ENCODE measurements at places on chromosomes 16 and 17. TPM values are rescaled to one million over a fixed set of nuclear protein-coding genes. Genes with fewer than 3 reads are reported as not detected.

DNA sequence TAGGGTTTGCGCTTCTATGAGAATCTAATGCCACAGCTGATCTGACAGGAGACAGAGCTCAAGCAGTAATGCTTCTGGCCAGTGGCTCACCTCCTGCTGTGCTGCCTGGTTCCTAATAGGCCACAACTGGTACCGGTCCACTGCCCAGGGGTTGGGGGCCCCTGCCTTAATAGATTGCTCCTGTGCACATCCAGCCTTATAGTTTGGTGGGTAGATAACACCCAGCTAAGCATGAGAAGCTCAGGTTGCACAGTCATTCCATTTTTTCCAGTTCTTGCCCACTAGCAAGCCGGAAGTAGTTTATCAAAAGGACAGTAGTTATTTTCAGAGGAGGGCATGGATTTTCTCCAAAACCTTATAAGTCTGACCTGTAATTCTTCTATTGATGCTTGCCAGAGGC is 7.6 kb downstream of the KRTAP1-5 start:
- H3K36me3 ChIP-seq = no peaks in the 10 kb centered on the region
- no peak overlapping the region for H3K27ac ChIP-seq
- no peak overlapping the region for H3K4me3 ChIP-seq
- DNase-seq = no peak

DNA sequence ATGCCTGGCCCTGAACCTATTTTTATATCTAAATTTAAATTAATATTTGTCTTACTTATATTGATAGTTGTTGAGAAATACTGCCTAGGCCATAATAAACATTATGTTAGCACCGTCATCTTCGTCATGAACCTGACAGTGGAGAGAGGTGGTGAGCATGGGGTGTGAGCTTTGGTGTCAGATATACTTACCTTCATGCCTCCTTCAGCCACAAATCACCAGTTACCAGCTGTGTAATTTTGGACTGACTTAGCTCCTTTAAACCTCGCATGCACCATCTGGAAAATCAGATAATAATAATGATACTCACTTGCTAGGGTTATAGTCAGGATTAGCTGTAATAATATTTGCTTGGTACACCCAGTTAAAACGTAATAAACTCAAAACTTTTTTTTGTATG is 35.0 kb downstream of the SNX29 start:
- H3K4me1 ChIP-seq = no peaks in the 10 kb centered on the region
- no peak overlapping the region for H3K4me3 ChIP-seq
- DNase-seq = no peak
- no peak overlapping the region for H3K27ac ChIP-seq

- no peak overlapping the region for H3K4me3 ChIP-seq
- peaks cover 12% of the 10 kb centered on the region for H3K27me3 ChIP-seq
- no peak for DNase-seq
- H3K27ac ChIP-seq = no peak overlapping the region
- H3K36me3 ChIP-seq = no peaks in the 10 kb centered on the region
- H3K4me1 ChIP-seq = peaks cover 6% of the 10 kb centered on the region
Measured at GRCh38 chr17:58388302-58389190, 28.8 kb downstream of the RNF43 start.

- no peak overlapping the region for H3K4me3 ChIP-seq
- H3K4me1 ChIP-seq = no peaks in the 10 kb centered on the region
- H3K27me3 ChIP-seq = no peaks in the 10 kb centered on the region
- H3K36me3 ChIP-seq = no peaks in the 10 kb centered on the region
- no peak overlapping the region for H3K27ac ChIP-seq
Measured at GRCh38 chr16:71467810-71468209, 5.8 kb upstream of the ZNF23 start.

DNA sequence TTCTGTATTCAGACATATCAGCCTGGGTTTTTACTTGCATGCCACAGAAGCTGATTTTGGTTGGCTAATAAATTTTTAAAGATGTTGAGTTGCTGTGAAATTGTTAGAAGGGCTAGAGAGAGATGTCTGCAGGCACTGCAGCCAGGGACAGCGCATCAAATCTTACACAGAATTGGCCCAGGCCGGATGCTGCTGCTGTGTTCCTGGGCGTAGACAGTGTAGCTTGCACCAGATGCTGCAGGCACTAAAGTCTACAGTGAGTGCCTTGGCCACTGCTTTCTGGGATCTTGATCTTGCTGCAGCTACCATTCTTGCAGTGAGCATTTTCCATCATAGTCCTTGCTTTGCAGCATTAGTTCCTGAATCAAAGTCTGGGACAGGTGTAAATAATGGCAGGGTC is 169.9 kb downstream of the SPECC1 start:
- H3K27ac ChIP-seq = no peak overlapping the region
- no peaks in the 10 kb centered on the region for H3K27me3 ChIP-seq
- H3K36me3 ChIP-seq = no peaks in the 10 kb centered on the region
- no peak overlapping the region for H3K4me3 ChIP-seq

DNA sequence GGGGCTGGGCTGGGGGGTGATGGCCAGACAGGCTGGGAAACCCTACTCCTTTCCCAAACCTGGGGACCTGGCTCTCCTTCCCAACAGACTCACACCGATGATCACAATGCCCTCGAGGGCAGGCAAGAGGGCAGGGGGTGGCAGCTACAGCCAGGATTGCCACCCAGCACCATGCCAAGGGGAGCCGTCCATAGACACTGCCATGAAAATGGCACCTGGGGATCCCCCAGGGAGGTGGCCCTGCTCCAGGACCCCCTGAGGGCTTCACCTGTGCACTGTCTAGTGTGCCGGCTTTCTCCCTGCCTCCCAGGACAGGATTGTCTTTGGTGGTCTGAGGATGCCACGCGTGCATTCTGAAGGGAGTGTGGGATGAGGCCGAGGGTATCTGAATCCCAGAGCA is 24.6 kb downstream of the RPH3AL start:
- no peaks in the 10 kb centered on the region for H3K36me3 ChIP-seq
- no peak for DNase-seq
- no peaks in the 10 kb centered on the region for H3K27me3 ChIP-seq
- no peak overlapping the region for H3K27ac ChIP-seq
- H3K4me1 ChIP-seq = no peaks in the 10 kb centered on the region

DNA sequence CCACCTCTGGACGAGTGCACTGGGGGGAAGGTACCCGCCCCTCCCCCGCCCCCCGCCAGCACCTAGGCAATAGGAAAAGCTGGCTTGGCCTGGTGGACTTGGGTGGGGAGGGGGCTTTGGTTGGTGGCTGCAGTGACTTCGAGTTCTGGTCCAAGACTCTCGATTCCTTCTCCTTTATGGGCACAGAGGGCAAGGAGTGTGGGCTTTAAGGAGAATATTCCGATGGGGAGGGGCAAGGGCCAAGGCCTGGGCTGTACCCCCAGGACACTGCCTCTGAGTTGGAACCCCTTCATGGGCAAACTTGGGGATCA is 409 bp downstream of the ACSF2 start:
- H3K27ac ChIP-seq = peak overlapping the region; percentile 63
- H3K27me3 ChIP-seq = no peaks in the 10 kb centered on the region
- H3K36me3 ChIP-seq = no peaks in the 10 kb centered on the region
- peak overlapping the region; percentile 78 for H3K4me3 ChIP-seq

DNA sequence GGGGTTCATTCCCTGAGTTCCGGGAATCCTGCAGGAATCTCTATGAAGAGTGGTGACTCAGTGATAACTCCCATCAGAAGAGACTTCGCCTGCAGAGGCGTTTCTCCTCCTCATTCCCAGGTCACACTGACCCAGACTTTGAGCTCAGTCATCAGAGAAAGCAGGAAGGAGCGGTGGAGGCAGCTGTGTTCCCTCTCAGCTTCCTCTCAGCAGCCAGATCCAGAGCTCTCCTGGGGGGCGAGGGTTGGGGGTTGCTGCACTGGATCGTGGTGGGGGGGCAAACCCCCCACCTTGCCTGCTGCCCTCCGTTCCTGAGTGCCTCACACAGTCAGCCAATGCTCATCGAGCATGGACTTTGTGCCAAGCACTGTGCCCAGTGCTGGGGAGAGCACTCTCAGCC is 271.2 kb downstream of the CBLN1 start:
- H3K27ac ChIP-seq = no peak overlapping the region
- H3K4me1 ChIP-seq = no peaks in the 10 kb centered on the region
- no peak overlapping the region for H3K4me3 ChIP-seq
- DNase-seq = no peak

DNA sequence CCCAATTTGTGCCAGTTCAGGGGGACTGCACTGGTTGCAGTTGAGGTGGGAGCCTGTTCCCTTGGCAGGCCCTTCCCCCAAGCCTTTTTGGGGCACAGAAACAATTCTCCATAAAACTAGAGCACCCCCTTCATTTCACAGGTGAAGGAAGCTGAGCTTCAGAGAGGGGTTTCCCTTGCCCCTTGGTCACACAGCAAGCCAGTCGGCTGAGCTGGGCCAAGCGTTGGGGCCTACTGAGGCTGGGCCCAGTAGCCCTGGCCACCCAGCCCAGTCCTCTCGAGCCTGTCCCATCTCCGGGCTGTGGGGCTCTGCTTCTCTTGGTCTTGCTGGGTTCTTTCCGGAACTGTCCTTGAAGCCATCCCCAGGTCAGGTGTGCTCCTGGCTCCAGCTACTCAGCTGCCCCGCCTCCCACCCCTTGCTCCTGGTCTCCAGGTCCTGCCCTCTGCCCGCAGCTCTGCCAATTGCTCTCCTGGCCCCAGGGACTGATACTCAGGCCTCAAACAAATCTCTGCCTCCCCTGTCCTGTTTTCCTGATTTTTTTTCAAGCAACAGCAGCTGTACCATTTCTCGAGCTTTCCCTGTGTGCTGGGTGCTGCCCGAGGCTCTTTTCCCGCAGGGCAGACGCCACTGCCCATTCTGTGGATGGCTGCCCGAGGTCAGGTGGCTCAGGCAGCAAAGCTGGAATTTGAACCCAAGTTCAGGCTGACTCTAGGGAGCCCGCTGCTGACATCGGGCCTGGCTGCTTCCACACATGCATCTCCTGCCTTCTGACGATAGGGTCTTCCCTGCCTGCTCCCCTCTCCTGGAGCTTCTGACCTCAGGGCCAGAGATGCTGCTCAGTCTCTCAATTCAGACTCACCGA is 87.4 kb upstream of the NKD1 start:
- no peaks in the 10 kb centered on the region for H3K4me1 ChIP-seq
- peaks cover 36% of the 10 kb centered on the region for H3K27me3 ChIP-seq
- no peak overlapping the region for H3K27ac ChIP-seq
- no peak overlapping the region for H3K4me3 ChIP-seq
- H3K36me3 ChIP-seq = no peaks in the 10 kb centered on the region

TNFRSF13B gene
- not detected for total RNA-seq

KRTAP16-1 gene
- total RNA-seq = not detected

CCDC200 gene
- total RNA-seq = not detected

CFAP52 gene
- not detected for total RNA-seq

Measured in SJCRH30 (cell line).